NCI-H2081 treated with DMSO at 0.1 percent for 48 hours (cell line): ENCODE measurements at places on chromosomes 1 and 21.

- no peak for DNase-seq
Measured at GRCh38 chr1:1062348-1063163, 11.6 kb downstream of the RNF223 start.

GRCh38 chr1:59078070-59078800 lies 218.7 kb upstream of the FGGY start:
- DNase-seq = no peak

DNA sequence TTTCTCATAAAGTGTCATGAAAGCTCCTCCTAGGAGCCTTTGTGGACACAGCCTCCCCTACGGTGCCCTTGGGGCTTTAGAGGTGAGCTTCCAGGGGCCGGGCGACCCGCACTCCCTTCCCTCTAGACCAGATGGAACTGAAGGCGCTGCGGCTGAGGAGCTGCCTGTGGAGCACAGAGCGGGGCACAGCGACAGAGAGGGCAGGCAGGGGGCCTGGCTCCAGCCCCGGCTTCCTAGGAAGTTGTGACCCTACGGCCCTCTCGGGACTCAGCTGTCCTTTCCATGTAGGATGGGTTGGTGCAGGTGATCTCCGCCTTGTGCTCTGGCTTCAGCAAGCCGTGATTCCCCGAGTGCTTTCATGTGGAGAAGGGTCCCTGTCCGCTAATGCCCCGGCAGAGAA lies 23.6 kb upstream of the NEK2 start:
- no peak for DNase-seq

DNA sequence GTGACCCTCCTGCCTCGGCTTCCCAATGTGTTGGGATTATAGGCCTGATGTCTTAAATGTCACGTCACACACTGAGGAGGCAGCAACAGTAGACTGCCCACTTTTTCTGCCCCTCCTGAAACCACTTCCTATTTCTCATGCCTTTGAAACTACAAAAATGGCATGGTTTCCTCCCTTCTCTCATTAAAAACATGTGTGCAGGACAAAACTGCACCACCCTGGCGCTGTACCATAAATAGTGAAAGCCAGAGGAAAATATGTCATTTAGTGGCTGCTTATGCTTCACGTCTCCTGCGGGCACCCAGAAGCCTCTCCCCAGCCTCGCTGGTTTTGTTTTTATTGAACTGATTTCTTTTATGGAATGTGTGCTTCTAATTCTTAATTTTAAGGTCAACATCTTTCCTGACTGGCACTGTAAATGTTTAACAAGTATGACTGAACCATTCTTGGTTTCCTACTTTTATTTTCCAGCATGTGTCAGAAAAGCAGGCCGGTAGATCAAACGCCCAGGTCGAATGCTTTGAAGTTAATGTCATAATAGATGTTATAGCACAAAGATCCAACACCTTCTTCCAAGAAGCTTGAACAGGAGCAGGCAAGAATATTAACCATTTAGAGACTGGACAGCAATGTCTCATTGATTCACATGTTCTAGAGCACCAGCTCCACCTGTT lies 59.6 kb upstream of the C1orf87 start:
- no peak for DNase-seq

DNA sequence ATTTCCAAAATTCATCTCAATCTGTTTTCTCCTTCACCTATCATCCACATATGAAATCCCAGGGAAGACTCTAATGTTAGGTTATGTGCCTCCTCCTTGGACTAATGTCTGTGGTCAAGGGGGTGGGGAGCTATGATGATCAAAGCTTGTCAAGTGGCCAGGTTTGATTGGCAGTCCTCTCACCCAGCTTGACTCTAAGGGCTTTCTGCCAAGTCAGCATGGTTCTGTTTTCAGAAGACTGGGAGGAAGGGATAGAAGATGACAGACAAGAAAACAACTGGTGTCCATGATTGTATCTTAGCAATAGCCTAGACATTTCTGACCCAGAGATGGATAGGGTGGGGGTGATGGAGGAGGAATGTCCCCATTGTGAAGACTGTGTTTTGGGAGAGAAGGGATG lies 9.1 kb upstream of the THEM5 start:
- DNase-seq = no peak
